ENCODE measurements at places on chromosomes 7 and 10. TPM values are rescaled to one million over a fixed set of nuclear protein-coding genes. Genes with fewer than 3 reads are reported as not detected.

Gene AKR1C2
- 7.9 TPM for polyA plus RNA-seq

Gene PAPOLB
- 0.06 TPM for polyA plus RNA-seq

Gene AKR1E2
- 11.4 TPM for polyA plus RNA-seq

Gene PTPRN2
- 7.5 TPM for polyA plus RNA-seq

Gene TMEM225B
- polyA plus RNA-seq = 2.8 TPM

Gene HOXA5
- 64.7 TPM for polyA plus RNA-seq

GRCh38 chr7:148930335-148930734 lies 46.2 kb upstream of the EZH2 start:
- no peak for DNase-seq

DNA sequence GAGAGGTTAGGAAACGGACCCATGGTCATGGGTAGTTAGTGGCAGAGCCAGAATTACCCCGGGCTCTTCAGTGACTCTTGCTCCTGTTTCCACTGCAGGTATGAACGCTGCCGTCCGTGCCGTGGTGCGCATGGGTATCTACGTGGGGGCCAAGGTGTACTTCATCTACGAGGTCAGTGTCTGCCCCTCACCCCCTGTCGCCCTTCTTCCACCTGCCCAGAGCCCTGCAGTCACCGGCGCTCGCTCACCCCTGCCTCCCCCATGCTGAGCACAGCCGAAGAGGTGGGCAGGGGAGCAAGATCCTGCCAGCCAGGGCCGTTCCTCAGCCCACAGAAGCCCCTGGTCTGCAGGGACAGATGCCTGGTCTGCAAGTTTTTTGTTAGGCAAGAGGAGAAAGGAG lies 14.9 kb downstream of the PFKP start:
- DNase-seq = no peak

DNA sequence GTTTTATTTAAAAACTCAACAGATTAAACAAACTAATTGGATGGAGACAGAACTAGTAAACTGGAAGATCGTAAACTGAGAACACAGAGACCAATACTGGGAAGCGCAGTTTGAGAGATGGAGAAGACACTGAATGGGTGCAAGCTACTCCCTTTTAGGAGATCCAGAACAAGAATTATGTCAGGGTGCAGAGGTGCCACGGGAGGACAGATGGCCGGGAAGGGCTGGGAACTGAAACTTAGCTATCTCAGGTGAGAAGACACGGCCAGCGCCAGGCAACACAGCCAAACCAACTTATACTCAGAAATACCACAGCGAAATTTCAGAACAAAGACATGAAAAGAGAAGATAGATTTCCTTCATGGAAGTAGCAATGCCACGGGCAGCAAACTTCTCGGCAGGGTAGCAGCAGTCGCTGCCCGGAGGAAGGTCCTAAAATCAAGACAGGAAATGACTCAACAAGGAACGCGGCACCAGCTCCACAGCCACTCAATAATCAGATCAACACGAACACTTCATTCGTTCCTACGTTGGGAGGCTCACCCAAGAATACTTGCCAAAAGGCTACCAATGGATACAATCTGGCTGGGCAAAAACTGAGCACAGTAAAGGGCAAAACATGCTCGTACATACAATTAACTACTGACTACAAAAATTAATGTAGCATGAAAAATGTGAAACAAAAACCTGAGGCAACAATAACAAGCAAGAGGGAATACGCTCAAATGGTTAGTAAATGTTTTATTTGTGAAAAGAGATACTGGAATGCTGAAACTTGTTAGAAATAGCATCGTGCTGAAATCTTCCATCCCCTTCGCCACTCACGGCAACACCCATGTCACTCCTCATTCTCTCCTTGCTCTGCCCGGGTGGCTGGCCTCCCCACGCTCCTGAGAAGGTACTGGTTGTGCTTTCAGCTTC lies 2.2 kb upstream of the LRRC27 start:
- peak; percentile 58 for DNase-seq

GRCh38 chr7:98836811-98837629 lies 32.8 kb downstream of the TMEM130 start:
- peak; percentile 54 for DNase-seq

GRCh38 chr10:131843881-131844284 lies 56.9 kb upstream of the PPP2R2D start:
- DNase-seq = no peak

DNA sequence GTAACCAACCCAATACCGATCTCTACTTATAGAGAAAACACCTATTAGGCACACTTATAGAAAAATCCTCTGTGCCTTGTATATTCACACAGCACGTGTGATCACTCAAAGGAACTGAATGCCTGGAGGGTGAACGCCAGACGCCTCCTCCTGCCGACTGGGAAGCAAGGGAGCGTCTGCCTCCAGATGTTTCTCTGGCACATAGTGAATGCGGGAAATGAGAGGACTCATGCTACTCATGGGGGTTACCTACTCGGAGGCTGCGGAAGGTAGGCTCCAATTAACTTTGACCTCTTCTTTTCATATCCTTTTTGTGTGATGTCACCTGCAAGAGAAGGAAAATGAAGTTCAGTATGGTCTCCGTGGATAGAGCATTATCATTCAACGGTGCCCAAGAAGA lies 203.3 kb downstream of the DIP2C start:
- no peak for DNase-seq

- DNase-seq = no peak
Observed at GRCh38 chr7:143495851-143496250, 18.2 kb downstream of the TAS2R41 start.

- peak; percentile 35 for DNase-seq
Observed at GRCh38 chr10:84424731-84425167, 96.4 kb downstream of the CCSER2 start.

GRCh38 chr7:151637781-151638261 lies 118.1 kb upstream of the RHEB start:
- no peak for DNase-seq

DNA sequence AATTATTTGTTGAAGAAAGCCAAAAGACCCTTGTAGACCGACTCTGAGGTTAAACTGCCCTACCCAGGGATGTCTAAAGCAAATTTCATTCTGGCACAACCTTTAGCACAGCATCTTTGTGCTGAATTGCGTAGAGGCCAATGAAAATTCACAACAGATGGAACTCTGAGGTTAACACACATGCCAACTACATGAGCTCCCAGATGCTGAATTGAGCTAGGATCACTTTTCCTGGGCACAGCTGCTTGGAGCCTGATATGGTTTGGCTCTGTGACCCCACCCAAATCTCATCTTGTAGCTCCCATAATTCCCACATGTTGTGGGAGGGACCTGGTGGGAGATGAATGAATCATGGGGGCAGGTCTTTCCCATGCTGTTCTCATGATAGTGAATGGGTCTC lies 158.0 kb upstream of the PTN start:
- DNase-seq = no peak

DNA sequence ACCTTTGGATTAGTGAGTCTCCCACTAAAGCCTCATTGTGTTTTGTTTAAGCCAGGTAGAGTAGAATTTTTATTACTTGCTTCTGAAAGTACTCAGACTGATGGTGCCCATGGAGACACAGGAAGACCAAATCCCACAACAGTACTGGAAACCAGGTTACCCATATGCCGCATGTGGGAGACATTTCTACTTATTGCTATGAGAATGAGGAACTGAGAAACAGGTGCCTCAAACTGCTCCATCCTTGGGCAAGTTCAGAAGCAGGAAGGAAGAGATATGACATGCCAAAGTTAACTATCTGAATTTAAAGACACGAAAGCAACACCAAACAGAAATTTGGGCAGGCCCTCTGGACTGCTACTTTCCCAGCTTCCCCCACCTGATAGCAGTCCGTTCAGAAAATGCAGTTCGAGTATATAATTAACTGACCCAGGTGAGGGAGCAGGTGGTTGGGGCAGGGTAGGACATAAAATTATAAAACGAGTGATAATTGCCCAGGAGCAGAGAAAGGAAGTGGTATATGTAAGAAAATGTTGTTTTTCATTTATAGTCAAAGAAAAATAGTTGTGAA lies 382.3 kb upstream of the MTPN start:
- no peak for DNase-seq

- no peak for DNase-seq
Observed at GRCh38 chr10:115624448-115624847, 531.3 kb downstream of the ATRNL1 start.

DNA sequence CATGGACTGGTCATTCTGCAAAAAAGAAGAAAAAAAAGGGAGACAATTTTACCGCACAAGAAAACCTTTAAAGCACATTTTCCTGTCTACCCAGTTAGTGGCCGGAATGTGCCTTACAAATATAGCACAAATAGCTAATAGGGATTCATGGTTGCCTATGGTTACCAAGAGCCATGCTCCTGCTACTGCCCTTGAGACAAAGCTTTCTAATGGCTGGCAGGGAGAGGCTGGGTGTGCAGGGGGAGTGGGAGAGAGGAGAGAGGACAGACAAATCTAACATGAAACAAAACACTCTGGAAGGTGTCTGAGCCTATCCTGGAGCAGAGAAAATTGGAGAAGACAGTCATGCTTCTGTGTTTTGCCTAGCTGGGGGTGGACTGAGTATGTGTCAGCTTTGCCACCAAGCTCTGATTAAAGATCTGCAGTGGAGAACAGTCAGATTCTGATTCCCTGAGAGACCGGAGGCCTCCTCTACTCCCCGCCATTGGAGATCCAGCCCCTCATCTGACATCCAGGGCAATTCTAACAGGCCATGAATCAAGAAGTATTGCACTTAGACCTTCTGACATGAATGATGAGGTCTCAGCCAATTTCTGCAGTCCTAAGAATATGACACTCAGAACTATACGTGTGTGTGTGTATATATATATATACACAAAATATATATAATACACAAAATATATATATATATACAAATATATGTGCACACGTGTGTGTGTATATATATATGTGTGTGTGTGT lies 80.2 kb downstream of the PRTFDC1 start:
- DNase-seq = no peak

DNA sequence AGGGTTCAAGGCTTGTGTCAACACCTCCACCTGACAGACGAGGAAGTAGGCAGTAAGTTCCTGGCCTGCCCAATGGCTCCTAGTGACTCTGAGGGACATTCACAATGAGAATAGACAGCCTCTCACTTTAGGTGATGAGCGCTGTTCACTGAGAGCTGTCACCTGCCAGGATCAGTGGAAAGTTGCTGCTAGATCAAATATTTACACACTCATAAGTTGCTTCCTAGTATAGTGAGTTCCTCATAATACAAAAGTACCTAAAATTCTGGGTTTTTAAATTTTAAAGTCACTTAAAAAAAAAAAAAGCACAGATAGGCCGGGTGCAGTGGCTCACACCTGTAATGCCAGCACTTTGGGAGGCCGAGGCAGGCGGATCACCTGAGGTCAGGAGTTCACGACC lies 320.8 kb downstream of the PRPF18 start:
- DNase-seq = no peak

GRCh38 chr10:132322586-132323048 lies 9.4 kb upstream of the LRRC27 start:
- no peak for DNase-seq

- no peak for DNase-seq
Observed at GRCh38 chr10:18666810-18667209, 7.6 kb downstream of the ARL5B start.

GRCh38 chr7:79786187-79786586 lies 332.7 kb upstream of the MAGI2 start:
- no peak for DNase-seq

DNA sequence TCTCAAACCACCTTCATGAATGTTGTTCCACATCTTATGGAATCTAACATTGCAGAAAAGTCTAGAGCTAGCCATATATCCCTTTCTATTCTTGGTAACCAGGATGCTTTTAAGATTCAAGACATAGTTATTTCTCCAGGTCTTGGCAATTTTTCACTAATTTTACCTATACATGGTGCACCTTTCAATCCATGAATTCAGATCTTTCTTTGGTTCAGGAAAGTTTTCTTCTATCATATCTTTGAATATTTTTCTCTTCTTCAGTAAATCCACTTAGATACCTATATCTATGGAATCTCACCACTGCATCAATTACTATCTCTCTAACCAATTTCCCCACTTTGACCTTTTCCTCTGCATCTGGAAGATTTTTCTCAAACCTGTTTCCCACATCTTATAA lies 77.4 kb downstream of the PRLHR start:
- DNase-seq = no peak

DNA sequence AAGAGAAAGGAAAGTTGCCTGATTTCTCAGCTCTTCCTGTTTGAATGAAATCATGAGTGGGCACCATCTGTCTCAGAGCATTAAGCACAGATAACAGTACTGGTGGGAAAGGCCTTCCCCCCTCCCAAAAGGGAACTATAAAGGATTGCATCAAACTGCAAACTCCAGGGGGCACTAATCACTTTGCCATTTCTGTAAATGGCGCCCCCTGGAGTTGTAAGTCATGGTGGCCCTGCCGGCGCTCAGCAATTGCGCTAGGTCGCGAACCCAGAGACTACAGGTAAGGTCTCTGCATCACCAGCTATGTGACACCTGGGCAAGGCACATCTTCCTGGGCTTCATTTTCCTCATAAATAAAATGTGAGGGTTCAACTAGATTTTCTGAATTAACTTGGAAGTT lies 11.1 kb downstream of the LRRC4 start:
- DNase-seq = no peak

- no peak for DNase-seq
Observed at GRCh38 chr7:29217113-29217512, 22.5 kb downstream of the CHN2 start.

DNA sequence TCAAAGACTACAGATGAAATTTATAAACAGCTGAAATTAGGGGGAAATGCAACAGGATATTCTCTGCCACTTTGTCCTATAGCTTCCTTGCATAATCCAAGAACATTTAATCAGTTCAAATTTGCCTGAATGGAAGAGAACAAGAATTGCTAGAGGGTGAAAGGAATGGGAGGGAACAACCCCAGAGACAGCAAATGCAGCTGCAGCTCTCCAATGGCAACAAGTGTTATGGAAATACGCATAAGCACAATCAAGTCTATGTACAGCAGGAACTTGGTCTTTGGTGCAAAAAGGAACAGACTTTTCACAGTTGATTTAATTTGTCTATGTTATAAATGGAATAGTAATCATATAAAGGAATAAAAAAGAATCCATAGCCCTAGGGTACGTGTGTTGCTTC lies 269.0 kb upstream of the ETV1 start:
- no peak for DNase-seq

DNA sequence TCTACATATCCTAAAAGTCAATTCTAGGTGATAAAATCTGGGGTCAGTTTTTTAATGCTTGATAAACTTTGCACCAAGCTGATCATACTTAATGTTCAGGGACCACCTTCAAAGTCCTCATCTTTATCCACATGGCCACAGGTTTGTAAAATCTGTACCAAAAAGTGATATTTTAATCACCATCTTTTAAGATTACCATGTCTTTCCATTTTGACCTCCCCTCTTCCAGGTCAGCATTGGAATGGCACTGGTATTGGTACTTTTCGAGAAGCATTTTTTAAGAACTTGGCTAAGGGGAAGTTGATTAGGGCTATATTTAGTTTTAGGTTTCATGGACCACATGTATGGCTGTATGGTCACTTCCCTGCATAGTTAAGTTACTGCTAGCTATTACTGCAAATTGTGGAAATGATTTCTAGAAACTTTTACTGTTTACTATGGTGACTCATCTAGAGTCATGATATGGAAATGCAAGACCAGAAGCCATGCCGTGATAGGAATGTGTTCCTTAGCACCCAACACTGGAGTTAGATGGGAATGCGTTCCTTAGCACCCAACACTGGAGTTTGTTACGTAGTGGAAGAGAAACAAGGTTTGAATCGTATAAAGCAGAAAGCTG lies 50.8 kb upstream of the ABLIM1 start:
- no peak for DNase-seq

GRCh38 chr10:111725050-111725449 lies 458.5 kb downstream of the GPAM start:
- no peak for DNase-seq

Measured in renal pelvis (tissue), 12 donors.